T-helper 2 cell (primary cell): ENCODE measurements at places on chromosomes 7 and 10.
A peak's percentile ranks its signal among the peaks of the same experiment; 100 is the strongest.

DNA sequence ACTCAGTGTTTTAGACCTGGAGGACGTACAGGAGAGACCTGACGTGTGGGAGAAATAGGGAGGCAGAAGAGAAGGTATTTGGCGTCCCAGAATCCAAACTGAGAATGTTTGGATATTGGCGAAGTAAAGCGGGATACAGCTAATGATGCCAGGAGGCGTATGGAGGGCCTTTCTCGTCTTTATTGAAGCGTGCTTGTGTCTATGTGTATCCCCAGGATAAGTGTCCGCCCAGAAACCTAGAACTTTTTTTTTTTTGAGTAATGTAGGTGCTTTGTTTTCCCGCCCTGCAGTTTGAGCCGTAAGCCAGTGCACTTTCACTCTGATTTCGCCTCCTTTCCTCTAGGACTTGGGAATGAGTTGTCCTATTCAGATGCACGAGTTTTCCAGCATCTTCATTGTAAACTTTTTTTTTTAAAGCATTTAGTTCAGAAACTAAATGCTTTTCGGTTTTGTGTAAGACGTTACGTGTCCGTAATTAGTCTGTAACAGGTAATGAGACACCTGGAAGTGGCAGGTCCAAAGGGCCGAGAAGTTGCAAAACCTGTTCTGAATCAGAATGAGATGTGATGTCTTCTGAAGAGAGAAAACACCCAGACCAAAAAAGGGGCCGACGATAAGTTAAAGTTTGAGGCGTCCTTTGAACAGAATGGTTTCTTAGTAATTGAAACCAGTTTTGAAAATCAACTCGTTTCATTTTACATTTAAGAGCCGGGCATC lies 746 bp downstream of the ARL5B start:
- peak; percentile 61 for DNase-seq

DNA sequence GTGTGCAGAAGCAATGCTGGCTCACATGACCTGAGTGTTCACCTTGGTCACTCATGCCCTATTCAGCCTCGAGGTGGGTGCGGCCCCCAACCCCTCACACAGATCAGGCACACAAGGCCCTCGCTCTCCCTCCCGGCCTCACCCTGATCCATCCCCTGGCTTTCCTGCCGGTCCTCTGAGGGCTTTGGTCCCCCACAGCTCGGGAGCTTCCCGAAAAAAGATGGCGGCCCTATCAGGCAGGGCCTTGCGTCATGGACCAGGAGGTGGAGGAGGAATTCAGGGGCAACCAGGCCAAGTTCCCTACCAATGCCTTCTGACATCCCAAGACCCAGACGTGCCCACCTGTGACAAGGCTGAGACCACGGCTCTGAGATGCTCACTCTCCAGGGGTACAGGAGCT lies 43.7 kb upstream of the DNAAF5 start:
- no peak for DNase-seq

DNA sequence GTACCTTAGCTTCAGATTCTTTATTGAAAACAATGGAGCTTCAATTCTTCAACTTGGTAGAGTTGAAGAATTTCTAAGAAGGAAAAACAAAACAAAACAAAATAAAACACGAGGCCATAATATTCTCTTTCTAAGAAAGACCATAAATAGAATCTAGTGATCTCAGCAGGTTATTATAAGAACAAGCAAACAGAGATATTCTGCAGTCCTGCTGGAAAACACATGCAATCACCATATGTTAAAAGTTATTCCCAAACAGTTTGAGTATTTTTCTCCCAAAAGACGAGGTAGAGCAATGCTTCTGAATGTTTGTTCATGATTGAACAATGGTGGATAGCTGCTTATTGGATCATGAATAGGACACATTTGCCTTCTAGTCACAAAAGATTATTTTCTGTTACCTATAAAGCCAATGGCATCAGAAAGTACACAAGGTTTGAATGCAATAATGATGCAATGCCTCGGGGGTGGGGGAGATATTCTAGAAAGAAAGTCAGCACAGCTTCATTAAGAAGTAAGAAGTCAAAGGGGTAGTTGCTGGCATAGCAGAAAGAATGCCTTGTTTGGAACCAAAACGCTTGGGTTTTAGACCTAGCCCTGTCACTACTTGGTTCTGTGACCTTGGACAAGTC lies 59.3 kb downstream of the CREB3L2 start:
- DNase-seq, result no peak

GRCh38 chr10:126075009-126075408 lies 178.6 kb downstream of the FANK1 start:
- no peak for DNase-seq

GRCh38 chr7:155322530-155322929 lies 24.9 kb downstream of the INSIG1 start:
- no peak for DNase-seq

DNA sequence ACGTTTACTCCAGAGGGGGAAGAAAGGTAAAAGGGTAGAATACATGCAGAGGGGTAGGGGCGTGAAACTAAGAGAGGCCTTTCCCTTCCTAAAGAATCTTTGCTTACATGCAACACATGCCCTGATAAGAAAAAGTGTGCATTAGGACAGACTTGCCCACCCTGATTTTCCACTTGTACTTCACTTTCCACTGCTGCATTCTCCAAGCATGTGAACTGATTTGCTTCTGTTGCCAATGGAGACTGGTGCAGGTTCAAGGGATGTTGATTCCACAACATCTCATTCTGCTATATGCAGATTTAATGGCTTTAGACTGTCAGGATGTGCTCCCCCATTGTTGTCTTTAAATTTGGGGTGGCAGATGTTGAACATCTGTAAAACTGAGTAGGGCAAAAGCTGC lies 237.5 kb upstream of the TCF7L2 start:
- DNase-seq, result no peak

DNA sequence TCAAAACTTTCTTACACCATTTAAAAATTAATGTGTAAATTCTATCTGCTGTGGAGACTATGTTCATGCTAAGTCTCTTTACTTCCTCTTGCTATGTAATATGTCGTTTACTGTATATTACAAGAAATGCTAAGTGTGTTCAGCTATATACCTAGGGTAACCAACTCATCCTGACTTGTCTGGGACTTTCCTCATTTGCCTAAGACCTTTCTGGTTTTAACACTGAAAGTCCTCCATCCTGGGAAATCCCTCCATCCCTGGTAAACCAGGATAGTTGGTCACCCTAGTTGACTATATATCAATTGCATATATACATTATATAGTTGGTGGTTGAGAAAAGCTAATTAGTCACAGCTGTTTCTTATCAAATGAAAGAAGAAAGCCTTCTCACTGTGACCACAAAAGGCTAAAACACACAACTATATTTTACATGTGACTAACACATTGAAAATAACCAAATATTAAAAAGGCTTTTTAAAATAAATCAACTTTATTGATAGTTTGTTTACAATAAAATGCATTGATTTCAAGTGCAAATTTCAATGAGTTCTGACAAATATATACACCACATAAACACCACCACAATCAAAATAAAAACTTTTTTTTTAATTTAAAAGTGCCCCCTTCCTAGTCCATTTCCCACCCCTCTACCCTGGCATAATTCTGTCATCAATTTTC lies 167.7 kb upstream of the INHBA start:
- DNase-seq, result no peak

DNA sequence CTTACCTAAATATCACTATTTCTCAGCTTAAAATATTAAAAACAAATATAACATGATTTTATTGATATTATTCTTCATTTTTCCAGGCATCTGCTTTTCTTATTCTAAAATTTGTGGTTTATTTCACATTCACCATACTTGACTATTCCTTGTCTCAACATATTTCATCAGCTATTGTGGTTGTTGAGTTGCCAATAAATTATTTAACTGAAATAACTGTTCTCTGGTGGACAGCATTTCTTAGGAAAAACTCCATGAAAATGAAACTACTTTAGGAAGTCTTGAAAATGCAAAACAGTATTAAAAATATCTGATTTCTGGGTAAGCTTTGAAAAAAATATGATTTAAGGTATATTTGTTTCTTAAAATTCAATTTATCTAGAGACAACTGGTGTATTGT lies 122.9 kb upstream of the SEMA3A start:
- DNase-seq, result no peak

- no peak for DNase-seq
These were observed 5.5 kb upstream of the OPN1SW start for GRCh38 chr7:128781126-128781525.

DNA sequence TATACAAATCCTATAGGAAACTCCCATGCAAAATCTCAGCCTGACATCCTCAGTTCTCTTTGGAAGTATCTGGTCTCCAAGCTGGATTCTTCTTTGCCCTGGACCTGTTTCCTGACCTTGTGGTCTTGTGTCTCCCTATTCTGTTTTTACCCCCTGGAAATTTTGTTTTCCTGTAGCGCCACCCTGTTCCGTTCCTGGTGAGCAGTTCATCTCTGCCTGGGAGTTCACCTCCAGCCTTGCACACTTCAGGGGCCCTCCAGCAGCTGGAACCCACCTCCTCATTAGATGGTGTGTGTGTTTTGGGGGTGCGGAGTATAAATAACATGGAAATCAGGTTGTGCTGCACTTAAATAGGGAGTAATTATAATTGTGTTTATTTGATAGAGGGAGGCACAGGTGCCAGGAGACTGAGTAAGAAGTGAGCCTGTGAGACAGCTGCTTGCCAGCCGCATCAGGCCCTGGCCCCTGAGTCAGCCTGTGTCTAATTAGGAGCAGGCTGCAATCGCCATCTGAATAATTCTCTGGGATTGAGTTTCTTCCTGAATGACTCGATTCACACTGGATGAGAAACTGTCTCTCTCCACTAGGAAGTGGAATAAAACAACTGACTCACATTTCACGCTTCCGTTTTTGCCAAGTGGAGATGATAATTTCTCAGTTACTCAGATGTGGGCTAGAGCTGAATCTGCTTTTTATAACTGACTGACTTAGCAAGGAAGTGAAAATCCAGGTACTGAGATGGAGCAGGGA lies 69.4 kb upstream of the HECTD2 start:
- DNase-seq, result no peak

GRCh38 chr7:143361552-143362130 lies 872 bp downstream of the FAM131B start:
- DNase-seq, result no peak

GRCh38 chr10:112585126-112585525 lies 138.1 kb downstream of the VTI1A start:
- no peak for DNase-seq

GRCh38 chr7:98788966-98789365 lies 80.8 kb downstream of the TMEM130 start:
- no peak for DNase-seq

- DNase-seq, result no peak
These were observed 28.0 kb upstream of the GNAI1 start for GRCh38 chr7:80106498-80107113.

- no peak for DNase-seq
These were observed 62.5 kb downstream of the ABCB4 start for GRCh38 chr7:87413029-87413428.

DNA sequence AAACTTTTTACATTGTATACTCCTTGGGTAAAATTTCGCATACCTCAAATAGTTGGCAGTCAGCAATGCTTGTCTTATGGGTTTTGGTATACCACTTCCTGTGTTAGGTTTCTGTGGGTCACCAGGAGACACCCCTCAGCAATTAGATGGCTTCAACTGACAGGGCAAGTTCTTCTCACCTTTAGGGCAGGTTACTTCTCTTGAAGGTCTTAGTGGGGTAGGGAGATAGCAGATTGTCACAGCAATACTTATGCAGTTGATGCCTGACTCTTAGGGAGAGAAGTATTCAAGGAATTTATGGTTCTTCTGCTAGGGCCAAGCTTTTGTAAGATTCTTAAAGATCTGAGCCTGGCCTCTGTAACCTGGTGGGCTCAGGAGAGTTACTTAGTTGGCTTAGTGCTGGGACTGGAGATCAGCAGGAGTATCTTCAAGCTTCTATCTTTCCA lies 42.9 kb downstream of the MKLN1 start:
- DNase-seq, result no peak

DNA sequence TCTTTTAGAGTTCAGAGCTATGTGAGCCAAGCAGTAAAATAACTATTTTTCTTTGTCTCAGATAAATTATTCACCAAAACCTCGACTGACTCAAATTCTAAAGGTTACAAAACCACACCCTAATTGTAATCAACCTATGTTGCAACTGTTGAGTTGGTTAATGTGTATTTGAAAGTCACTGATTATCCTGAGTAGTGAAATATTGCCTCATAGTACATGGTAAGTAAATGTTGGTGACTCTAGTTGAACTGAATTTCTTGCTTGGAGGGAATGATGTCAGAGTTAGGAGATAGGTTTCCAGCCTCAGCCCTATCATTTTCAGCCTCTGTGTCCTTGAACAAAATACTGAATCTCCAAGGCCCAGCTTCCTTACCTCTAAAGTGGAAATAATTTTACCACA lies 3.0 kb upstream of the CYP2C18 start:
- no peak for DNase-seq

GRCh38 chr10:93600446-93601145 lies 439 bp downstream of the RBP4 start:
- no peak for DNase-seq

GRCh38 chr10:43201545-43202131 lies 63.4 kb downstream of the CSGALNACT2 start:
- no peak for DNase-seq

DNA sequence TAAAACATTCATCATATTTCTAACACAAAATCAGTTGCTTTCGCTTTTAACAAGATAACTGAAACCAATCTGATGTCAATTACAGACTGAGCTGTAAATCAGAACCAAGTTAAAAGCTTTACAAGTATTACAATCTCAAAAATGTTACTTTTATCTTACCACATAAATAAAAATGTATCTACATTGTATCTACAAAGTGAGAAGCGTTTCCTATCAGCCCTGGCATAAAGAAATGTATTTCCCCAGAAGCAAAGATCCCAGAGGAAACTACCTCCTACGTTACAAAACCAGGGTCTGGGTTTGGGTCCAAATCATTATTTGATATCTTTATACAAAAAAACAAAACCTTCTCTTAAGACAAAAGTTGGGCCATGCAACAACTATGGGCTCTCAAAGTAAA lies 2.6 kb downstream of the SMURF1 start:
- DNase-seq, result peak; percentile 28

GRCh38 chr10:32239769-32240168 lies 107.2 kb downstream of the EPC1 start:
- DNase-seq, result no peak
